NCI-H2081 treated with DMSO at 0.1 percent for 48 hours (cell line): ENCODE measurements at places on chromosomes 6 and 20.

DNA sequence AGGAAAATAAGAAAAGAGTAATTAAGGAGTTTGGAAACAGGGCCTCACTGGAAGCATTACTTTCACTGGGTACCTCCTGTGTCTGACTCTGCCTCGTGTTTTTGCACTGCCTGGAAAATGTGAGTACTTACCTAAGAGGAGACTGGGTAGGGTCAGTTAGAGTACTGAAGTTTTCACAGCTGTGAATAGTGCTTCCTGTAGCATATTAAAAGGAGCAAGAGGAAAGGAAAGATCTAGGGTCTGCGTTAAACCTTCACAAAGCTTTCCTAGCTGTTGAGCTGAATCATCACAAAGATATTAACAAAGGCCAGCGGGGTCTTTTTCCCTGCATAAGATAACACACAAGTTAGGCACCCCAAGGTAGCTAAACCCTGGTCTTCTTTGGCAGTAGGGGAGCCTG is 82.3 kb downstream of the MLIP start:
- DNase-seq: no peak

- DNase-seq: no peak
Measured at GRCh38 chr20:50304923-50305635, 114.4 kb downstream of the CEBPB start.

DNA sequence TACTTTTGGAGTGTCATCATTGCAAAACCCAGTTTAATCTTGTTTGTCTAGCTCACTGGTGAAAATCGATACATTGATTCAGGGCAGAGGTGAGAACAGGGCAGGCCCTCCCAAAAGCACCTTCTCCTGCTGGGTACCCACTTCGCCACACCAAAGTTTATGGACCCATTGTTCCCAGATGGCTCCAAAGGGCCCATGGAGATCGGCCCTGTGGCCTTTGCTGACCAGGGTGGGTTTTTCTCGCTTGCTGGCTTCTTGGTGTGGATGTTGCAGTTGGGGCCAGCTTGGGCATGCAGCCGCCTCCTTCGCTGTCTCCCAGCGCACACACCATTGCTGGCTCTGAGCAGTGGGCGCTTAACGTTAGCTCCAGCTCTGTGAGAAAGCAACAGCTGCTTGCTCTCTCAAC is 178.1 kb upstream of the PDE10A start:
- no peak for DNase-seq

DNA sequence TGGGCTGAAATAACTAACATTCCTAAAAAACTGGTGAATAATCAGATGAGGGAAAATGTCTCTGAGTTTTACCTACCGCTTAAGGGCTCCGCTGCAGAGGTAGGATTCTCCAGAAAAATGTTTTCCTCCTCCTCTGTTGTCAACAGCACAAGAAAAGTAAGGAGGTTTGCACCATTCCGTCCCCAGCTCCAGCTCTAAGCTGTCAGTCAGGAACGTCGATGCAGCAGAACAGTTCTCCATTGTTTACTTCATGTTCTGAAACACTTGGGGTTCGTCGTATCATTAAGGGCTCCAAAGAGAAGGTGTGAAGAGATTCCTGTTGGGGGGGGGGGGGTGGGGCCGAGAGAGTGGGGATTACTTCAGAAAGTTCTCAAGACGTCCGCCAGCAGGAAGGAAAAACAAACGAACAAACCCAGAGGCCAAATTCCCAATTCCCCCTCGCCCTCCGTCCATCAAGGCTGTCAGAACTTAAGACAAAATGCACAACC is 734 bp downstream of the MMS22L start:
- no peak for DNase-seq

DNA sequence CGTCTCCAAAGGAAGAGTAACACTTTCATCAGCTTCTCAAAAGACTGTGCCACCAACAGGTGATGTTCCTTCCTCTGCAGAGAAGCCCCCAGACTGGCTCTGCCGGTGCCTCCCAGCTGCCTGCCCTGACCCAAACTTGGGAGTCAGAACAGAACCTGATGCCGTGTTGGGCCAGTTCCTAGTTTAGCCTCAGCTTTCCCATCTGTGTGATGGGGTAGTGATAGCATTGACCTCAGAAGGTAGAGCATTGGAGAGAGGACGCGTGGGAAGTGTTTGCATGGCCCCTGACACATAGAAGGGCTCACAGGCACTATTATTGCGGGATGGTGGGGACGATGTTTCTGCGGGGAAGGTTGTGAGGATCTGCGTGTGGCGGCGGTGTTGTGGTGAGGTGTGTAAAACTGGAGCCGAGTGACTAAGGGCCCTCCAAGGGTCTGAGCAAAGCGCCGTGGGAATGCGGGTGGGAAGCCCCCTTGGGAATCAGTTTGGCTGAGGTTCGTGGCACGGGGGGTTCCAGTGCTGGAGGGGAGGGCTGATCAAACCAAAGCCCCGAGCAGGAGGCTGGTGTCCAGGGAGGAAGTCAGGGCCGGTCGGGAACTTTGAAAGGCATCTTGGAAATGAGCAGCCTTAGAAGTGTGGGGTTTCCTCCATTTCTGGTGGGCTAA is 1.7 kb downstream of the NTSR1 start:
- no peak for DNase-seq

DNA sequence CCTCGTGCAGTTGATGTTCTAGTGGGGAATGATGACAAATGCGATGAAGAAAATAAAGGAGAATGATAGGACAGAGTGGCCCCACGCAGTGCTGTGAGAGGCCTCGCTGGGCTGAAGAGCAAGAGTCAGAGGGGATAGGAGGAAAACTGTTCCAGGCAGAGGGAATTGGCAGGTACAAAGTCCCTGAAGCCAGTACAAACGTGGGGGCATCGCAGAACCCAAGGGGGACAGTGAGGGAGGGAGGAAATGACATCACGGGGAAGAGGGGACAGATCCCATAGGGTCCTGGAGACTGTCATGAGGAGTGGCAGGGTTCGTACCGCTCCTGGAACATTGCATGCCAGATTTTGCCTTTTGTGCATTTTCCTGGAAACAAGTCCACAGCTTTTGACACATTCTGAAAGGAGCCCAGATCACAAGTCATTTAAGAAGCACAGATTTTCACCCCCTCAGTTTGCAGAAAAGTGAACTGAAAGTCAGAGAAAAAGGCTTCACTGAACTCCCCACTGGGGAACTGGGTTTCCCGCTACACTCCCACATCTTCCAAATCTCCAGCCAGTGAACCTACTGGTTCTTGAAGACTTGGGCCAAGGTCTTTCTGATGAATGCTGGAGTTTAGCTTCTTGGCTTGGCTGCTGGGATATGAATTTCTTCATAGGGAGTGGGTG is 77.0 kb downstream of the SULF2 start:
- DNase-seq: no peak

DNA sequence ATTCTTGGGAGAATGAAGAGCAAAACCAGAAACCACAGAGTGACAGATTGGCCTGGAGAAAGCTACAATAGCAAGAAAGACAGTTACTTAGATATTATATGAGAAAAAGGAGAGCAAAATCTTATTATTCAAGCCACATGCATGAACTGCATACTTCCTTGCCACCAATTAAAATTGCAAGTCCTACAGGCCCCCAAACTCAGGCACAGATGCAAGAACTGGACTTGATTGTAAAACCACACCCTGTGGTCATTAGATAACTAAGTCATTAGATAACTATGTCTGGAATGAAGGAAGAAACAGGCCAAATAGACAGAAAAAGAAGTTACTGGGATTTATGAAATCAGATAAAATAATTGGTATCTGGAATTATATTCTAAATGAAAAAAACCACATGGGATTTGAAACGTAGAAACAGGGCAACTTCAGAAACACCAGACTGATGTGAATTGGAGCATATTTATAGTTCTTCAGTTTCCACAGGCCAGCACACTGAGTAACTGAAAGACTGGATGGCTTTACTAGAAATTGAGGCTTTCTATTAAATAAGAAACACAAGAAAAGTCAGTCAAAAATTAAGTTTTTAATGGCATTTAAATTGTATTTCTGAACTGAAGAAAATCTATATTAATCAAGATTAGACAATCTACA is 49.4 kb upstream of the CARMIL1 start:
- DNase-seq: no peak

GRCh38 chr6:74879234-74879633 is 326.6 kb downstream of the COL12A1 start:
- no peak for DNase-seq

- no peak for DNase-seq
Measured at GRCh38 chr20:701401-702129, 26.0 kb upstream of the SCRT2 start.

GRCh38 chr6:45756606-45757005 is 259.1 kb downstream of the CLIC5 start:
- DNase-seq: no peak

- no peak for DNase-seq
Measured at GRCh38 chr20:30489614-30490003, 767.9 kb upstream of the DEFB115 start.

DNA sequence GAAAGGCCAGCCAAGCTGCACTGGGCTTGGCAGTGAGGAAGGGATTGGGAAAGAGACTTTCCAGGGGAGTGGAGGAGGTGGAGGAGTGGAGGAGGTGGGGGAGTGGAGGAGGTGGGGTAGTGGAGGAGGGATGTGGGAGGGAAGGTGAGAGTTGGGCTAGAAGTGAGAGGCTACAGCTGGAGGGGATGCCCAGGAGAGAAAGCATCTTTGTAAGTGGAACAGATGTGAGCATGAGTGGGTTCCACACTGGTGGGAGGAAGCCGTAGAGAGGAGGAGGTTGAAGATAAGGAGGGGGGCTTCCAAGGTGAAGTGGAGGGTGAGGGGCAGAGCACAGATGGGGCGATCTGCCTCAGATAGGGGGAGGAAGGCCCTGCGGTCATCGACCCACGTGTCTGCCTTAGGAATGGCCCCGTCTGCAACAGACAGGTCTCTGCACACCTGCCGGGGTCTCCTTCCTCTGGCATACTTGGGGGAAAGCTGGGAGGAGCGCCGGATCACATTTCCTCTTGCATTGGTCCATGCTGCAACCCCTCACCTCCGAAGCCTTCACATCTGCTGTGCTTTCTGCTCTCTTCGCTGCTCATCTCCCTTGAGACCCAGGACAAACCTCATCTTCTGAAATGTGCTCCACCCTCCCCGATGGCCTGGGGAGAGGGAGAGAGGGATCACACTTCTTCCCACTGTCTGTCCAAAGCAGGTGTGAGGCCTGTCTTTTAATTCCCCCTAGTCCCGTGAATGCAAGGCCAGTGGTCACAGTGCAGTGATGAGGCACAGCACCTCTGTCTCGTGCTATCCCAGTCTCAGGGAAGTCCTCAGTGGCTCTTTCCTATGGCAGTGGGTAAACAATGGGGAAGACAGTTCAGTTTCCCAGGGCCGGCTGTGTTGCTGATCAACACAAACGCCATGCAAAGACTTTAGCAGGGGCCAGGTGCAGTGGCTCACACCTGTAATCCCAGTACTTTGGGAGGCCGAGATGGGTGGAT is 48.6 kb upstream of the SNX9 start:
- DNase-seq: no peak

GRCh38 chr6:42898891-42899361 is 16.9 kb upstream of the PTCRA start:
- DNase-seq: no peak

- no peak for DNase-seq
Measured at GRCh38 chr6:18343741-18344140, 43.4 kb upstream of the RNF144B start.

- no peak for DNase-seq
Measured at GRCh38 chr20:37822141-37822601, 80.8 kb upstream of the VSTM2L start.

- DNase-seq: no peak
Measured at GRCh38 chr20:416950-417800, 9.1 kb downstream of the RBCK1 start.

GRCh38 chr20:50870561-50871161 is 60.6 kb downstream of the ADNP start:
- DNase-seq: no peak

DNA sequence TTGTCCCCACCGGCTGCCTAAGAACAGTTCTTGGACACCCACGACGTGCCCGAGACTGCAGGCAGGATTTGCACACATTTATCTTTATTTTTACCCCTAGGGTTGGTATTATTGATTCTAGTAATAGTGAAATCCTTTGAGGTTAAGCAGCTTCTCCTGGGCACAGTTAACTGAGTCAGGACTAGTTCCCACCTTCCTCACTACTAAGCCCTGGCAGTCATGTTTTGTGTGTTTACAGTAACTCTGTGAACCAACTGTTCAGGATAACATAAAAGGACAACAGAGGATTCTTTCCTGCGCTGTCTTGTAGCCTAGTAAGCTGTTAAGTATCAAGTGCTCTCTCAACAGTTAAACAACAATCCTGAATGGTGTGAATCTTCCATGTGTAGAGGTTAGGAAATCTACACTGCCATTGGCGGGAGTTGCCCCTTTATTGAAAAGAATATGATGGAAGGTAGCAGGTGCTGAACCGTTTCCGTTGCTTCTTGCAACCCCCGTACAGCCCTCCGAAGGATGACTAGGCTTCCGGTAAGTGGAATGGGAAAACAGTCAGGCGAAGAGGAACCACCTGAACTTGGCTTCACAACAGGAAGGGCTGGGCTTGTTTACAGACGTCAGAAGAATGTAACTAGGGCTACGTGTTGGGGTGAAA is 979 bp upstream of the SOD2 start:
- no peak for DNase-seq

DNA sequence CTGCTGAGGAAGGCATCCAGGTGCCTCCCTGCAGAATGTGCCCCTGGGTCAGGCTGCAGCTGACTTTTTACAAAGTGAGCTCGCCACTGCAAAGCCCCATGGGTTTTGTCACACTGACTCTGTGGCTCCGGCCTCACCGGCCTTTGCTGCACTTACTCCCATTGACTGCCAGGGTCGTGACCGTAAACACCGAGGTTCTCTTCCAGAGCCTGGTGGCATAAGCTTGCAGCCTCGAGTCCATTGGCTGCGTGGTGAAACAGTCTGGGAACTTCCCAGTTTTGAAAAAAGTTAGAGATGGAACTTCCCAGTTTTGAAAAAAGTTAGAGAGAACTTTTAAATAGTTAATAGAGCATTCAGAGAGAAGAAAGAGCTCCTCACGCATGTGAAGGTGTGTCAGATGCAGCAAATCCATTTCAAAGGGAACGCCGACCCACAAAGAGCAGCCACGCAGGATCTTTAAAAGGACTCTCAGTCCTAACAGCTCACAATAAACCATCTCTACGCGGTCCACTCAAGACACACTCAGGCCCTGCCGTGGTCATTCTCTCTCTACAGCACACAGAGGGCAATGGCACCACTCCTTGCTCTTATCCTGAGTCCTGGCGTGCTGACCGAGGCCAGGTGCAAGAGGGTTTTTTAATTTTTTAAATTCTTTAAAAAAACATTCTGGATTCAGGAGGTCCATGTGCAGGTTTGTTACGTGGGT is 12.8 kb downstream of the RAMACL start:
- DNase-seq: no peak

DNA sequence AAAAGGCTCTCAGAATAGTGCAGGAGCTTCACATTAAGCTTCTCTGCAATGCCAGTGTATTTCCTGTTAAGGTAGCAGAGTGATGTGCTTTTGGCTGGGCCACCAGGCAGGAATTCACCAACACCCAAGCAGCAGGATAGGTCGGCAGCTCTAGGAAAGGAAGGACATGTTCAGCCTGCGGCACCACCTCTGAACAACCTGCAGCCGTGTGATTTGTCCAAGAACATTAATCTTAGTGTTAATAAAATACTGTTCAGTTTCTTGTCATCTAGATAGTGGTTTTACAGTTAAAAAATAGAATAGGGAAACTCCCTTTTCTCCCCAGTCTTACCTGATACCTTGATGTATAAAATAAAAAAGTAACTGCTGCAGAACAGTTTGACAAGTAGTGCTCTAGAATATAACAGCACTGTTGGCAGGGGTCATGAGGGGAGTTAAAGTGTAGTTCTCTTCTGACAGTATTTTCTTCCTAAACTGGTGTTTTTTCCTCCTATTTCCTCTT is 18.8 kb downstream of the ZNF292 start:
- DNase-seq: no peak
